RCC 7860 (cell line): ENCODE measurements at places on chromosomes 7 and 10.

GRCh38 chr7:93044147-93044810 lies 73.5 kb downstream of the SAMD9 start:
- DNase-seq = no peak

DNA sequence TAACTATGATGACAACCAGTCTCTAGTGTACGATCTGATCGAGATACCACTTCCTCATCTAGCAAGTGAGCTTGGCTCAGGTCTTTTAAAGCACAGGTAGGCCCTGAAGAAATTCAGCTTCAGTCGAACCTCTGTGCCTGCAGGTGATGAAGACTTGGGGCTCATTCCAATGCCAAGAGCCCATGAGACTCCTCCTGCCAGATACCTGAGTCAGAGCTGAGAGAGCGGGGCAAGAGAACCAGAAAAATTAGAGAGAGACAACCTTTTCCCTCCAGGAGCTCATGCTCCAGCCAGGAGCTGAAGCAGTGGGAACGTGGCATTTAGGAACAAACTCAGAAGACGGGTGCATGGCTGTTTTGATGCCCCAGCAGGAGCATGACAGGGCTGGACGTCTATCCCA lies 232.7 kb downstream of the FANK1 start:
- DNase-seq = no peak

- DNase-seq = no peak
These were observed at the start of gene MYOZ1 for GRCh38 chr10:73641328-73642060. TSS of gene MYOZ1 (minus strand) at chr10:73641474. CDS start at chr10:73640017, 1,457 bp downstream.

DNA sequence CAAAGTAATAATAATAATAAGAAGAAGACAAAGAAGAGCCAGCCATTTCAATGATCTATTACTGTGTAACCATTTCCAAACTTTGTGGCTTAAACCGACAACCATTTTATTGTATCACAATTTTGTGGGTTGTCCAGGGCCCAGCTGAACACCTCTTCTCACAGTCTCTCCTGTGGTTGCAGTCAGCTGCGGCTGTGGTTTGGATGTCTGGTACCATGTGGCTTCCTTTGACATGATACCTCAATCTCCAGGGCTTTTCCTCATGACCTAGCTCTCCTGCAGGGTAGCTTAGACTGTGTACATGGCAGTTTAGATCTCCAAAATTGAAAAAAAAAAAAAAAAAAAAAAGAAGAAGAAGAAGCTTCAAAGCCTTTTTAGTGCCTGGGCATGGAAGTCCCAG lies 72.6 kb upstream of the NFKB2 start:
- peak; percentile 49 for DNase-seq

DNA sequence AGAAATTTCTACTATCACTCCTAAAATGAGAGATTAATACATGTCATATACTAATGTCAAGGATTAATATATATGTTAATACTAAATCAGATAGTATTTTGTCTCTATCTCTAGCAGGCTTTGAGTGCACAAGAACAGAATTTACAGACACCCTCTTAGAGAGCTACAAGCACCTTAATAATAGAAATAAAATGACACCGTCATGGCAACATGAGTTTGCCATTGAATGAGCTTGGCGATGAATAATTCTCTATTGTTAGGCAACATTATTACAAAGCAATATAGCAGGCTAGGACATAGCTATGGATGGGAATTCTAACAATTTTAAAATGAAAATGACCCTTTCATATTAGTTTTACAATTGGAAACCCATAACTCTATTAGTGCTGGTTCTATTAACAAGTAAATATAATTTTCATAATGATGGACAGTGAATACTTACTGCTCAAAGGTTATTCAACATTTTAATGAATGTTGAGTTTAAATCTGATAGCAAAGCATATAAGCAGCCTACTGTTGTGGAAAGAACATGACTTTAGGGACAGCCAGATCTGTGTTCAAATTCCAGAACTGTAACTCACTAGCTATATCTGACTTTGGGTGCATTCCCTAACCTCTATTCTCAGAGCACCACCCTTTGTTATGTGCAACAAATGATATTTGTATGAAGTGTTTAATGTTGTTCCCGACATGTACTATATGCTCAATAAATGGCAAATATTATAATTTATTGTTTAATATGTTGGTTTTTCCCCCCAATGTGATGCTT lies 184.5 kb upstream of the DKK1 start:
- no peak for DNase-seq

GRCh38 chr7:66282591-66282935 lies 77.4 kb downstream of the TPST1 start:
- no peak for DNase-seq
